ENCODE measurements at places on chromosomes 7 and 10.

DNA sequence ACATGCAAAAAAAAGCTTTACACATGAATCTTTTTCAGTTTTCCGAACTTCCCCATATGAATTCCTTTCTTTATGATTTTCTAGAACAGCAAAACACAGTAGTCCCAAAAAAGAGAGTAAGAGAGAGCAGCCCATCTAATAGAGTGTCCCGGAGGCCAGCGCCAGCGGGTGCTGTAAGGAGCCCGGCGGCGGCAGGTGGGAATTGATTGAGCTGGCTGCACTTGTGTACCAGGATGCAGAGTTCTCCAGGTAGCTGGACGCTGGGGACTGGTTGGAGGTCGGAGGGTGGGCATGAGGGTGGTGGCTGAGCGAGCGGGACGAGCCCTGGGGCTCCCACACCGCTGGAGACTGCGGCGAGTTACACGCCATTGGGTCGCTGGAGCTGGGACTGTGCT lies 4.0 kb downstream of the DLX5 start:
- no peak overlapping the region for H3K27ac ChIP-seq
- peaks cover 44% of the 10 kb centered on the region for H3K27me3 ChIP-seq
- H3K4me3 ChIP-seq, result no peak overlapping the region
- no peaks in the 10 kb centered on the region for H3K36me3 ChIP-seq
- peaks cover 12% of the 10 kb centered on the region for H3K4me1 ChIP-seq

GRCh38 chr7:1814089-1814811 lies 144.2 kb downstream of the ELFN1 start:
- no peak for DNase-seq
- no peaks in the 10 kb centered on the region for H3K27me3 ChIP-seq
- H3K4me1 ChIP-seq, result no peaks in the 10 kb centered on the region
- no peaks in the 10 kb centered on the region for H3K36me3 ChIP-seq
- no peak overlapping the region for H3K27ac ChIP-seq
- no peak overlapping the region for H3K4me3 ChIP-seq

GRCh38 chr7:131655447-131655846 lies 99.0 kb upstream of the PODXL start:
- peaks cover 3% of the 10 kb centered on the region for H3K4me1 ChIP-seq
- DNase-seq, result no peak
- no peaks in the 10 kb centered on the region for H3K36me3 ChIP-seq
- no peaks in the 10 kb centered on the region for H3K27me3 ChIP-seq

DNA sequence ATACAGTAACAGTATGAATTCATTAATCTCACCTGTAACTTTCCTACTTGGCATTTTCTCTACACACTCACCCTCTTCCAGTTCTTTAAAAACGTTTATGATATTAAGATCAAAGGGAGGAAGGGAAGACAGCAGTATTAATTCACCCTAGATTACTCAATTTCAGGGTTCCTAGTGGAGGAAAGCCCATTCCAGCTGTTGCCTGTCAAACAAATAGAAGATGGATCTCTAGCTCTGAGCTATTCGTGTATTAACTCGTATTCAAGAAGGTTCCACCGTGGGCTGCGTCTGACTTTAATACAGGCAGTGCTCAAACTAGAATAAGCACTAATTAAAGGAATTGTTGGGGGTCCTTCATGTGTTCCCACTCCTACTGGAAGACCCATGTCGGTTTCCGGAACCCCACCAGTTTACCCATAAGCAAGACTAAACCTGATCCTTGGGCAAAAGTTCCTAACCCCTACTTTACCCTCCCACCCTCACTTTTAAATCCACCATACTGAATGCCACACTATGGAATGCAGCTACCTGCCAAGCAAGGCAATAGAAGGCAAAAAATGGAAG lies 2.1 kb downstream of the NANOS1 start:
- no peaks in the 10 kb centered on the region for H3K4me1 ChIP-seq
- H3K4me3 ChIP-seq, result no peak overlapping the region
- no peaks in the 10 kb centered on the region for H3K27me3 ChIP-seq
- DNase-seq, result no peak

DNA sequence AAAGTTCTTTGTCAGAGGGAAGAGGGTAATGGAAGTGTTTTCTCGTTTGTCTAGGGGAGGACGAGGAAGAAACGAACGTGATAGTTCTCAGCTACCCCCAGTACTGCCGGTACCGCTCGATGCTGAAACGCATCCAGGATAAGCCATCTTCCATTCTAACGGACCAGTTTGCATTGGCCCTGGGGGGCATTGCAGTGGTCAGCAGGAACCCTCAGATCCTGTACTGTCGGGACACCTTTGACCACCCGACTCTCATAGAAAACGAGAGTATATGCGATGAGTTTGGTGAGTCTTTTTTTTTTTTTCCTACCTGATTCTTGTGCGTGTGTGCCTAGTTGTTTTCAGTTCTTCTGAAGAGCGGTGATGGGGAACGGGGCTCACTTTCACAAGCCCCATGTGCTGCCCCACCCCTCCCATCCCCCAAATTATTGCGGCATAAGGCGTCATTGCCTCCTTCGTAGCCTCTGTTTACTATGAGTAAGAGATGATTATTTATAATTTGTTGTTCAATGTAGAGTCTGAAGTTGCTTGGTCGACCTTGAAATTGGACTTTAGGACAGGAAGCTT lies 98.6 kb downstream of the ARID5B start:
- no peaks in the 10 kb centered on the region for H3K36me3 ChIP-seq
- no peak overlapping the region for H3K27ac ChIP-seq
- no peak overlapping the region for H3K4me3 ChIP-seq
- DNase-seq, result no peak
- H3K27me3 ChIP-seq, result no peaks in the 10 kb centered on the region

DNA sequence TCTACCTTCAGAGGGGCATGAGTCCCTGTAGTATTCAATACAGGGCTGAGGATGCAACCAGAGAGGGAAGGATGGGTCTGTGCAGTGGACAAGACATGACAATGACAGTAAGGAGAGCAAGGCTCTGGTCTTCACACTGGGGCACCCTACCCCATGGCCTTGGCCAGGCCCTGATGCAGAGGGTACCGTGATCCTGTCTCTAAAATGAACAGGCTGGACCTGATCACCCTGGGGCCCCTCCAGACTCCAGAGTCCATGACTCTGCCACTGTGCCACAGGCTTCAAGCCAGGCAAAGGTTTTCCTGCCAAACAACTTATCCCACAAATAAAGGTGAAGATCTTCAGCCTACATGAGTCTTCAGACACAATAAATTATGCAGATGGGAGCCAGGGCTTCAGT lies 4.9 kb downstream of the MAT1A start:
- H3K27me3 ChIP-seq, result no peaks in the 10 kb centered on the region
- DNase-seq, result no peak
- H3K27ac ChIP-seq, result no peak overlapping the region
- H3K4me1 ChIP-seq, result no peaks in the 10 kb centered on the region
- H3K36me3 ChIP-seq, result no peaks in the 10 kb centered on the region

DNA sequence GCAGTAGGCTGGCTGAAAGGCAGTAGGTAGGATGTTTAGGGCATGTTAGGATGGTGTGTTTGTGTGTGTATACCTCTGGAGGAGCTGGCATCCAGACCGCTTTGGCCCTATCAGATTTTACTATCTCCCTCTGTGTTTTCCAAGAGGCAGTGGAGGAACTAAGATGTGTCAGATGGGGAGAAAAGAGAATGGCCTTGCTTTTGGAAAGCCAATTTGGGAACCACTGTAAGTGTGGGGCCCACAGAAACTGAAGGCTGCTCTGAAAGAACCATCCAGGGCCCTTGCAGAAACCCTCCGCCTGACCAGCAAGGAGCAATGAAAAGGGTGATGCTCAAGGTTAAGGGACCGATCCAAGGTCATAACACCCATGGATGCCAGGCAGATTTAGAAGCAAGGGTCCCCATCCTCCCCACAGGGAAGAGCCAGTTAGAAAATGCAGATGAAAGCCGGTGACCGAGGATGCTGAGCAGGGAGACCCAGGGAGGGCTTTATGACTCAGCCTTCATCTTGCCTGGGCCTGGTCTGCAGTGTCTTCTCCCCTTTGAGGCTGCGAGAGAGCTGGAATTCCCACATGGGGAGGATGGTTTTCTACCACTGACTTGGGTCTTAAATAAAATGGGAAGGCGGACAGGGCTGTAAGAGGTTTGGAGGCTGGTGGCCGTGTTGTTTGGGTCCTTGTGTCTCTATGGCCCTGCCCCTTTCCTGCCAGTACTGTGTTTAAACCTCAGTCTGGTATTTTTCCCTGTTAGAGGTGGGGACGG lies 275.8 kb downstream of the LRMDA start:
- H3K4me3 ChIP-seq, result no peak overlapping the region
- no peak overlapping the region for H3K27ac ChIP-seq
- H3K27me3 ChIP-seq, result no peaks in the 10 kb centered on the region
- DNase-seq, result no peak
- H3K4me1 ChIP-seq, result no peaks in the 10 kb centered on the region
- H3K36me3 ChIP-seq, result no peaks in the 10 kb centered on the region

DNA sequence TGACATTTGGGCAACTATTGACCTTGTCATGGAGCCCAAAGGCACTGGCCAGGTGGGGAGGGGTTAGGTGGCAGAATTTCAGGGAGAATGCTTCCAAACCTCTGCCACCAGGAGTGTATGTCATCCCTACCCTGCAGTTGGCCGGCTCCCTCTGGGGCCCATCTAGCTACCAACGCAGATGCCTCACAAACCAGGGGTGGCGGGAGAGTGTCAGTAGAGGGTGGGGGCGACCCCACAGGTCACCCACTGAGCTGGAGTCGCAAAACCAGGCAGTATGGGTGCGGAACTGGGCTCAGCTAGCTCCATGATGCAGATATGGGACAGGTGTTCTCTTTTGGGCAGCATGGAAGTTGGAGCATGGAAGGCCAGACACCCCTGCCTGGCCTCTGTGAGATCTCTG lies 51.4 kb downstream of the FAM241B start:
- no peak overlapping the region for H3K27ac ChIP-seq
- H3K36me3 ChIP-seq, result no peaks in the 10 kb centered on the region
- no peaks in the 10 kb centered on the region for H3K27me3 ChIP-seq
- no peak overlapping the region for H3K4me3 ChIP-seq
- H3K4me1 ChIP-seq, result no peaks in the 10 kb centered on the region
- DNase-seq, result no peak

- no peaks in the 10 kb centered on the region for H3K27me3 ChIP-seq
- H3K4me3 ChIP-seq, result no peak overlapping the region
- no peak overlapping the region for H3K27ac ChIP-seq
- no peak for DNase-seq
- H3K4me1 ChIP-seq, result no peaks in the 10 kb centered on the region
Observed at GRCh38 chr7:92460109-92460508, 12.8 kb downstream of the GATAD1 start.

- H3K27me3 ChIP-seq, result no peaks in the 10 kb centered on the region
- no peak for DNase-seq
- no peaks in the 10 kb centered on the region for H3K36me3 ChIP-seq
- H3K4me1 ChIP-seq, result peaks cover 9% of the 10 kb centered on the region
- no peak overlapping the region for H3K4me3 ChIP-seq
Observed at GRCh38 chr10:15469111-15469510, 98.0 kb upstream of the FAM171A1 start.
